Endodermal cell (in vitro differentiated cells): ENCODE measurements at places on chromosomes 12 and 14. TPM values are rescaled to one million over a fixed set of nuclear protein-coding genes. Genes with fewer than 3 reads are reported as not detected.
A peak's percentile ranks its signal among the peaks of the same experiment; 100 is the strongest.

DNA sequence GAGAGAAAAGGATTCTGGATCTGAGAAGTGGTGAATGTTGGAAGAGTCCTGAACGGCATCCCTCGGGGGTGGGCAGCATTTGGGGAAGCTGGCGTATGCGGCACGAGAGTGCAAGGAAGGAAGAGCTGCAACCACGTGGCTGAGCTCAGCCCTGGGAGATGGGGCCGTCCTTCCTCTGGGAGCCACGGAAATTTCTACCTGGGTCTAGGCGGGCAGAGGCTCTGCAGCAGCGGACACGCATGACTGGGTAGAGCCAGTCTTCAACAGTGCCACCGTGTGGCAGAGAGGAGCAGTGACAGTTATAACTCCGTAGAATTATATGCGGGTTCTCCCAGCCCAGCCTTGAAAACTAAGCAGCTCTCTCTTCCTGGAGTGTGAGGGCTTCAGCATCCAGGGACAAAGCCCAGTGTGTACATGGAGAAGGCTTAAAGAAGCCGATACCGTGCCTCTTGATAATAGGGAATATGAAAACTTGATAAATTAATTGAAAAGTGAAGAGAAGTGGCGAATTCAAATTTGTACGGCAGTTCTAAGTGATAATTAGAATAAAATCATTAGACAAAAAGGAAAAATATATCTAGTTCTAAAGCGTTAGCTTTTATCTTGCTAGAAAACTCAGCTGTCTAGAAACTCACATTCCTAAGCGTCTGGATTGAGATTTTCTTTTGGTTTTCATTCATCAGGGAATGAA is 82.9 kb upstream of the STXBP6 start:
- peaks cover 3% of the 10 kb centered on the region for H3K4me1 ChIP-seq
- H3K27ac ChIP-seq = no peak overlapping the region
- H3K27me3 ChIP-seq = peaks cover 20% of the 10 kb centered on the region
- H3K36me3 ChIP-seq = no peaks in the 10 kb centered on the region
- no peak overlapping the region for H3K4me3 ChIP-seq
- DNase-seq = peak; percentile 91

DNA sequence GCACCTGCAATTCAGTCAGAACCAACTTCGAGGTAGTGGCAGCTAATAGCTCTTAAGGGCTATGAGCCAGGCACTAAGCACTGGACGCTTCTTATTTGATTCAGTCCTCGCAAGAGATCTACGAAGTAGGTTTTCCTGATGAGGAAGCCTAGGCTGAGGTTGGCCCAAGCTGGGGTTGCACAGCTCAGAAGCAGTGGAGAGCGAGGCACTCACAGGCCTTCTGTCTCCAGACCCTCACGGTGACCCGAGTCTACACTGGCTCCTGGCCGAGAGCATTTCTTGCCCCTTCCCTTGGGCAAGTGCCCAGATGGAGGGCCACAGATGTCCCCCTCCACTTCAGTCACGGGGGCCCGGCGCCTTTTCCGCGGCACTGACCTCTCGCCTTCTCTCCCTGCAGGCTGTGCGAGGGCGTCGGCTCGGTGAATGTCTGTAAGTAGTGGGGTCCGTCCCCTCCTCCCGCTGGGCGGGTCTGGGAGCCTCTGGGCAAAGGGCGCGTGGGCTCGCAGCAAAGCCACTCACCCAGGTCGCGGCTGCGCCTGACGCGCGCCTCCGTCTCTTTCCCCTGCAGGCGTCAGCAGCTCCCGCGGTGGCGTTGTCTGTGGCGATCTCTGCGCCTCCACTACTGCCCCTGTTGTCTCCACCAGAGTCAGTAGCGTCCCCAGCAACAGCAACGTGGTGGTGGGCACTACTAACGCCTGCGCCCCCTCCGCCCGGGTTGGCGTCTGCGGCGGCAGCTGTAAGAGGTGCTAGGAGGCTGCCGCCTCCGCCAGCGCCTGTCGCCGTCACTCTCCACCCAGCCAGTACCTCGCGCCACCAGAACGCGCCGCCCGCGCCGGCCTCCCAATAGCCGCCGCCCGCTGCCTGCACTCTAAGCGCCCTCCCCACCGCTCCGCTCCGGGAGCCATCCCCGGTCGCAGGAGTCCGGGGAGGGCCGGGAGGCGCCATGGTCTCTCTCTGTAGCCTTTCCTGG is 13.1 kb downstream of the KRT83 start:
- peak overlapping the region; percentile 72 for H3K4me3 ChIP-seq
- H3K27ac ChIP-seq = no peak overlapping the region
- no peaks in the 10 kb centered on the region for H3K36me3 ChIP-seq
- peak; percentile 96 for DNase-seq
- no peaks in the 10 kb centered on the region for H3K4me1 ChIP-seq
- peaks cover 69% of the 10 kb centered on the region for H3K27me3 ChIP-seq

- no peaks in the 10 kb centered on the region for H3K36me3 ChIP-seq
- no peaks in the 10 kb centered on the region for H3K4me1 ChIP-seq
- no peaks in the 10 kb centered on the region for H3K27me3 ChIP-seq
- H3K4me3 ChIP-seq = peak overlapping the region; percentile 95
- peak overlapping the region; percentile 86 for H3K27ac ChIP-seq
- no peak for DNase-seq
Observed at GRCh38 chr12:22543246-22544037, 900 bp downstream of the C2CD5 start.

GRCh38 chr12:107921062-107921461 is 146.6 kb downstream of the ASCL4 start:
- H3K27me3 ChIP-seq = peaks cover 36% of the 10 kb centered on the region
- no peaks in the 10 kb centered on the region for H3K36me3 ChIP-seq
- no peaks in the 10 kb centered on the region for H3K4me1 ChIP-seq
- no peak for DNase-seq
- H3K4me3 ChIP-seq = no peak overlapping the region

DNA sequence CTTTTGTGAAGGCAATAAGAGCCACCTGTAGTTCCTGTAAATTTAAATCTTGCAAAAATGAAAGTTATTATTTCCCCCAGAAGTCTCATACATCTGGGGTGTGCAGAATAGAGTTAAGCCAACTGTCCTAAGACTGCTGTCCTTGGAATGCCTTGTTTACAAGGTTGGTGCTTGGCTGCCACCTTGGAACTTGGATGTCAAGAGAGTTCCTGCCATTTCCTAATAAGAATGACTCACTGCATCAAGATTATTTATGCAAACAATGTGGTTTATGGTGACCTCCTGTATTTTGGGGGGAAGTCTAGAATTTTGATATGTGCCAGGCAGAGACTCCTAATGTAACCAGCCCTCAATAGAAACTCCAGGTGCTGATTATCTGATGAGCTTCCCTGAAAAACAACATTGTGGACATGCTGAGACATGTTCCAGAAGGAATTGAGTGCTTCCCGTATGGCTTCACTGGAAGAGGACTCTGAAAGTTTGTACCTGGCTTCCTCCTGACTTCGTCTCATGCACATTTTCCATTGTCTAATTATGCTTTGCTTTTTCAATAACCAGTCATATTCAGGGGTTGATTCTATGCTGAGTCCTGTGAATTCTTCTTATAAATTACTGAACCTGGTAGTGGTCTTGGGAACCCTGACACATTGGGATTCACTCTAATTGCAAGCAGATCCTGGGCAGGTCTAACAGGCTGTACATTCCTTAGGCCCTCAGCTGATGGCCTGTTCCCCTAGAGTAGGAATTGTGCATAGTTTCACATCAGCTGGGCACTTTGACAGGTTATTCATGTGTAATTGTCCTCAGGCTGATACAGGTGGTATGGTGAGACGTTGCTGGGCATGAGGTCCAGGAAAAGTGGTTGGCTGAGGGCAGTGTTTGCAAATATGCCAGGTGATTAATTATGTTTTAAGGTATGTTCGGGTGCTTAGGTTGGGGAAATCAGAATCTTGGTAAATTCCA is 1370.7 kb upstream of the TMEM132C start:
- no peaks in the 10 kb centered on the region for H3K36me3 ChIP-seq
- H3K27me3 ChIP-seq = no peaks in the 10 kb centered on the region
- H3K27ac ChIP-seq = no peak overlapping the region
- DNase-seq = no peak
- H3K4me1 ChIP-seq = no peaks in the 10 kb centered on the region

DNA sequence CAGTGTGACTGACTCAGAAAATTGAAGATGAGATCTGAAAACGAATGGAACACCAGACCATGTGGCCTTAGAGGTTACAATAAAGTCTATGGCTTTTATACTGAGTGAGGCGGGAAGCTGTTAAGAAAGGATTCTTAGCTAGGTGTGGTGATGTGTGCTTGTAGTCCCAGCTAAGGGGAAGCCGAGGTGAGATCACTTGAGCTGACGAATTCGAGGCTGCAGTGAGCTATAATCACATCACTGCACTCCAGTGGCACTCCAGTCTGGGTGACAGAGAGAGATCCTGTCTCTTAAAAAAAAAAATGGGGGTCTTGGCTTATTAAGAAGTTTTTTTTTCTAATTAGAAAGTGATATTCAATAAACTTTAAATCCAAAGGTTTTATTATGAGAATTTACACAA is 678.6 kb downstream of the TMTC2 start:
- peak; percentile 49 for DNase-seq
- no peak overlapping the region for H3K4me3 ChIP-seq
- H3K36me3 ChIP-seq = no peaks in the 10 kb centered on the region
- peaks cover 20% of the 10 kb centered on the region for H3K27me3 ChIP-seq

DNA sequence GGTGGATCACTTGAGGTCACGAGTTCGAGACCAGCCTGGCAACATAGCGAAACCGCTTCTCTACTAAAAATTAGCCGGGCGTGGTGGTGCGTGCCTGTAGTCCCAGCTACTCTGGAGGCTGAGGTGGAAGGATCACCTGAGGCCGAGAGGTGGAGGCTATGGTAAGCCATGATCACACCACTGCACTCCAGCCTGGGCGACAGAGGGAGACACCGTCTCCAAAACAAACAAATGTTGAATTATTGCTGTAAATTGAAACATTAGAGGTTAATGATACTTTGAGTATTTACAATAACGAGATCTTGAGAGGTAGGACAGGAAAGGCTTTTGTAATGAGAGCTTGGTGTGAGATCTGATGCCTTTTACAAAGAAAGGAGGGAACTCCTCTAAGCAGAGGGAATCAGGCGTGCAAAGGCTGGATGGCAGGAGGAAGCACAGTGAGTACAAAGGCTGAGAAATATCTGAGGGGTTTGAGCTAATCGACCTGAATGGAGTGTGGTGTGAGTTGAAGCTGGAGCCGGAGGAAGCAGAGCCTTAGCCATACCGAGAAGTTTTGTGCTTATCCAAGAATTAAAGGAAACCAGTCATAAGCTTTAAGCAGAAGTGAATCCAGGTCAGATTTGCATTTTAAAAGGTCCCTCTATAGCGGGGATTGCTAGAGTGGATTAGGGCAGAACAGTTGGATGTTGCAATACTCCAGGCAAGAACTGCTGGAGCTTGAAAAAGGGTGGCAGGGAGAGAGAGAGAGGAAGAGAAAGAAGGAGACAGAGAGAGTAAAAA is 1.1 kb downstream of the RHNO1 start:
- no peaks in the 10 kb centered on the region for H3K27me3 ChIP-seq
- peak; percentile 62 for DNase-seq
- peaks cover 22% of the 10 kb centered on the region for H3K36me3 ChIP-seq
- peak overlapping the region; percentile 91 for H3K4me3 ChIP-seq
- peak overlapping the region; percentile 81 for H3K27ac ChIP-seq

GRCh38 chr12:116393255-116393654 is 115.8 kb upstream of the MED13L start:
- no peaks in the 10 kb centered on the region for H3K27me3 ChIP-seq
- no peaks in the 10 kb centered on the region for H3K4me1 ChIP-seq
- H3K36me3 ChIP-seq = no peaks in the 10 kb centered on the region
- no peak overlapping the region for H3K4me3 ChIP-seq
- no peak overlapping the region for H3K27ac ChIP-seq
- no peak for DNase-seq

- H3K27me3 ChIP-seq = no peaks in the 10 kb centered on the region
- H3K36me3 ChIP-seq = no peaks in the 10 kb centered on the region
- DNase-seq = no peak
- H3K4me3 ChIP-seq = peak overlapping the region; percentile 17
- peak overlapping the region; percentile 98 for H3K27ac ChIP-seq
Observed at GRCh38 chr14:77084985-77085384, 13.1 kb upstream of the CIPC start.

DNA sequence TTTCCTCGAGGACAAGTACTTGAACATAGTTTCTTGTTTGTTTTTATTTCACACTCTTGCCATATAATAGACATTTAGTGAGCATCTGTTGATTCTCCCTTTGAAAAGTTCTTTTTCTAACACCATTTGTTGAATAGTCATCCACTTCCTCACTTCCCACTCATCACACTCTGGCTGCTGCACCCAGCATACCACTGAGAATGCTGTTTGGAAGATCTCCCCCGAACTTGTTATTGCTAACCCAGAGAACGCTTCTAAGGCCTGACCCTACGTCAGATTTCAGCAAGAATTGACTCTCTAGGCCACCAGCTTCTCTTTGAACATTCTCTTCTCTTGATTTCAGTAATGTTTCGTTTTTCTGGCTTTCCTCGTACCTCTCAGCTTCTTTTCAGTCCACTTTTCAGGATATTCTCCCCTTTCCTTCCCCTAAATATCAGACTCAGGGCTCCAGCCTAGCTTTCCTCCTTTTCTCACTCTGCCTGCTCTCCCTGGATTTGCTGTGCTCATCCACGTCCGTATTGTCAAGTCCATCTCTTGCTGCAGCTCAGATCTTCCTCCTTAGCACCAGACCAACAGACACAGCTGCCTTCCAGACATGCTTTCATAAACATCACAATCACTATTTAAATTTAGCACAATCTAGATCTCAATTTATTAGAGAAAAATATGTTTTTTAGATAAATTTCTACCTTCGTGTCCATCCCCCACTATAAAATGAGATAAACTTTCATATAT is 94.0 kb upstream of the SLC38A4 start:
- H3K27me3 ChIP-seq = no peaks in the 10 kb centered on the region
- H3K27ac ChIP-seq = no peak overlapping the region
- H3K4me3 ChIP-seq = no peak overlapping the region
- no peaks in the 10 kb centered on the region for H3K4me1 ChIP-seq
- no peak for DNase-seq

DNA sequence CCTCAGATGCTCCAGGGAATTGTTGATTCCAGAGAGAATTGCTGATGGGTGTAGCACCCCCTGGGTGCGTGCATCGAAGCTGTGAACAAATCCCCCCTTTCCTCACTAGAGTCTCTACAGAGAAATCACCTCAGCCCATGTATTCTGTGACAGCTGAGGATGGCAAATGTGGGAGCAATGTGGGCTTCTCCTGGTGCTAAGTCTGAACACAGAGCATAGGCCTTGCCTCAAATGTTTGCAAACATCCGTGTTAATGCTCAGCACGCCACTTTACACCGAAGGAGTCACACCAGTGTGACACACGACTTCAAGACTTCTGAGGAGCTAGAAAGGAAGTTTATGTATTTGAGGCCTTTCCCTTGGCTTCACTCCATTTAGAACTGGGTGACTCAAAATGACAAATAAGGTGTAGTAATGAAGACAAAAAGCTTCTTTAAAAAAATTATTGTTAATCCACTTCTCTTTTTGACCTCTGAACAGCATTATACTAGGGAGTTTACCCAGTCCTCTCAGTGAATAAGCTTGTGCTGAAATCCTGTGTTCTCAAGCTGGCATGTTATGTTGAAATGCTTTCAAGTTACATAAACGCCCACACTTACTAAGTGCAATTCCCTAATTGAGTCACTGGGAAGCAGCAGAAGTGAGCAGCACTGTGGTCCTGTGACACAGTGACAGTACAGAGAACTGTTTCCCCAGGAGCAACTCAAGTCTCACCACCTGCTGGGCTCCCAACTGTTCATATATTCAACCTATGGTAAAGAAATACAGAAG is 92.9 kb downstream of the FAR2 start:
- H3K4me1 ChIP-seq = peaks cover 6% of the 10 kb centered on the region
- H3K27ac ChIP-seq = no peak overlapping the region
- H3K4me3 ChIP-seq = no peak overlapping the region

The MIA2 gene
- total RNA-seq = 15.9 and 16.8 TPM in 2 replicates

The SLC4A8 gene
- 11.3 to 29.7 TPM (median 26.4 TPM) in 3 replicates for total RNA-seq

The MYF6 gene
- total RNA-seq = not detected in 2 replicates

The NELL2 gene
- total RNA-seq = 5.1 to 7.5 TPM (median 5.5 TPM) in 3 replicates

The CEBPE gene
- total RNA-seq = not detected in 2 replicates
